ENCODE measurements at places on chromosomes 2 and 18.

GRCh38 chr18:58552057-58552461 is 76.8 kb downstream of the ALPK2 start:
- peak; percentile 63 for DNase-seq

- no peak for DNase-seq
Observed at GRCh38 chr18:76456018-76456750, 38.9 kb downstream of the ZNF516 start.

- no peak for DNase-seq
Observed at GRCh38 chr2:151632993-151633565, 101.2 kb downstream of the NEB start.

GRCh38 chr18:6882401-6882800 is 152.9 kb downstream of the ARHGAP28 start:
- no peak for DNase-seq

DNA sequence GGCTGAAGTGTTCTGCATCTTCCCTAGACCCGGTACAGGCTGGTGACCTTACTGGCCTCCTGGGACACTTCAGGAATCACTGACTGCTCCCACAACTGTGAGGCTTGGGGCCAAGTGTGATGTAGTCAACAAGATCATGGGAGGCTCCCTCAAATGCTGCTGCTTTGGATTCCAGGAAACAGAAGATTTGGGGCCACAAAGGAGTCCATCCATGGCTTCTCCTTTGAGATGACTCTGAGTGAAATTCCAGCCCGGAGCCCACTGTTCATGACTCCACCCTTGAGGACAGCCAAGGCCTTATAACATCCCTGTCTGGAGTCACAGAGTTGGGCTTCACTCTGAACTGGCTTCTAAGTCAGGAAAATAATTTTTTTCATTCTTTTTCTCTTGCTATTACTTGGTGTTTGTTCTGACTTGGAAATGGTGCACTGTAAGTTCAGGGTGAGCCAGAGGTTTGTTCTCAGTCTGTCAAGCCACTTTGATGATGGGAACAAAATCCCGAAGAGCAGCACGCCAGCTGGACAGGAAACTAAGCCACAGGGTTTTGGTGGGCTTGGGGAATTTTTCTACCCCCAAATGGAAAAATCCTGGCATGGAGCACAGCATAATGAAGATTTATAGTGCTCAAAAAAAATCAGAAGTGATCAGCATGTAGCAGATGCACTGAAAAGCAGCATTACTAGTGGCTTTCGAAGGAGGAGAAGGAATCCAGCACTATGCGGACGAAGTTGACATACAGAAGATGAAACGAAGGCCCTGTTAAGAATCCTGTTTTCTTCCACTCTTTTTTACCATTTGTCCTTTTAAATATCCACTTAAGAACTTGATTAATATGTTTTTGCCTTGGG is 98.1 kb upstream of the ZFP36L2 start:
- DNase-seq: no peak

DNA sequence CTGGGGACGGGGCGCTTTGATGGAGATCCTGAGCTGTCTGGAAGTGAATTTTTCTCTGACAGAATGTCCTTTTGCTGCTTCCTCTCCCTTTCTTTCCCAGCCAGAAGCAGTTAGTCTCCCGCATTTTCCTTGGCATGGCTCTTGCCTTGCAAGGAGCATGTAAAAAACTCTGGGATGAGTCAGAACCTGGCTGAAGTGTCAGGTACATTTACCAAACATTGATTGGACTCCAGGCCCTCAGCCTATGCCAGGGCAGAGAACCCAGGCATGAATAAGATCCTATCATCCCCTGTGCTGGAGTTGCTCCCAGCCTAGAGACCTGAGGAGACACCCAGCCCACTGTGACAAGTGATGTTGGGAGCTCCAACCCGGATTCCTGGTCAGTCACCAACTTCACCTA is 21.6 kb downstream of the STON1 start:
- DNase-seq: no peak

DNA sequence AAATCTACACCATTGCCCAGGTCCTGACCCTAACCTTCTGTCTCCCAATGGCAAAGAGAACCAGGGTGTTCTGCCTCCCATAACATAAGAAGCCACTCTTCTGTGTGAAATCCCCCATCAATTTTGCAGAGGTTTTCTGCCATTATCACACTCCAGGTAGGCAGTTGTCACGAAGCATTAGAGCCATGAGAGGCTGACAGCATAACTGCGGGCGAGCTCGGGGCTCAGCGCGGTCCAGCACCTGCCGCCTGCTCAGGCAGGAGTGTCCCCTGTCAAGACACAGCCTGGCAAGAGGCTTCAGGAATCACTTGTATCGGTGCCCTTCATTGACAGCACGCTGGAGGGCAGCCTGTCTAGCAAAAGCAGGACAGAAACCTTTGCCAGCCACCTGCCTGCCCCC is 251.2 kb downstream of the SATB2 start:
- DNase-seq: no peak

DNA sequence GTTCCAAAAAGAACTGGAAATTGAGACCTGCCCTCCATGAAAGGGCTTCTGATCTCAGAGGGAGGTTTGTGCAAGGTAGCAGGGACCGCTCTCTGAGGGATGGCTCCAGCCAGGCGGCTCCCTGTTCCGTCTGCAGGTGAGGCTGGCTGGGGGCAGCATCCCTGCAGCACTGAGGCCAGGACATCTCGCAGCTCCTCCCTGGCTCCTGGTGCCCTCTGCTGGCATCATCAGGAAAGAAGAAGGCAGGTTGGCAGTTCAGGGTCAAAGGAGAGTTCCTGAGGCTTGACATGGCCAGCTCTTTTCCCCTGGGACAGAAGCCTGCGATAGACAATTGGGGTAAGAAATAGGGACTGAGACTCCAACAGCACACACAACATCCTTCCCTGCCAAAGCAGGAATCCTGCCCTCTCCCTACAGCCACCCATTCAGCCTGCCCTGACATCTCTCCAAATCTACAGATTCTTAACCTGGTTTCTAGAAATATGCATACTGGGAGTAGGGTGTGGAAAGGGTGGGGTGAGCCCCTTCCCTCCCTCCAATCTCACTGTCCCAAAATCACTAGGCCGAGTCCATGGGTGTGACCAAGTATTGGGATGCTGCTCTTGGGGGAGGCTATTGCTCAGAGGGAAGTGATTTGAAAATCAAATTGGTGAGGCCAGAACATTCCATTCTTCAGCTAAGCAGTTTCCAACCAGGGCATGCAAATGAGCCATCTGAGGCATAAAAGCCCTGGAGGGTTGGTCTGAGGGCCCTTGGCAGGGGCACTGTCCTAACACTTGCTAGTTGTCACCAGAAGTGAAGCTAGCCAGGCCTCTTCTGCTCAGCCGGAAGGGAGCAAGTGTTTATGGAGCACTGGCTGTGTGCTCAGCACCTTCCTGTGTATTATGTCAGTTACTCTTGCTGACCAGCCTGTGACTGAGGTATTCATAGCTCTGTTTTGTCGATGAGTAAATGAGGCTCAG is 185.4 kb downstream of the TFCP2L1 start:
- no peak for DNase-seq

DNA sequence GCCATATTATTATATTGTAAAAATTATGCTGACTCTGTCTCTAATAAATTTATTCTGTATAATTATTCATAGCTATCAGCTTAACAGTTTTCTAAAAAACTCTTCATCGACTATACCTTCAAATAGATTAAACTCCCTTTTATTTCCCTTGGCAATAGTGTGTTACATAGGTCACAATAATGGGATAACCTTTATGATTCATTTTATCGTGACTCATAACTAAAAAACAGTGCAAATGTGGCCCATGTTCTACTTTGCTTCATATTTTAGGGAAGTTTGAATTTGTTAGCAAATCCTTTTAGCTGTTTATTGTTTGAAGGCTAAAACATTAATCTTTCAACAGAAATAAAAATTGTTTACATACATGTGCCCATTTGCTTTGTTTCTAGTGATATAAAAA is 783.2 kb upstream of the CDH2 start:
- no peak for DNase-seq

DNA sequence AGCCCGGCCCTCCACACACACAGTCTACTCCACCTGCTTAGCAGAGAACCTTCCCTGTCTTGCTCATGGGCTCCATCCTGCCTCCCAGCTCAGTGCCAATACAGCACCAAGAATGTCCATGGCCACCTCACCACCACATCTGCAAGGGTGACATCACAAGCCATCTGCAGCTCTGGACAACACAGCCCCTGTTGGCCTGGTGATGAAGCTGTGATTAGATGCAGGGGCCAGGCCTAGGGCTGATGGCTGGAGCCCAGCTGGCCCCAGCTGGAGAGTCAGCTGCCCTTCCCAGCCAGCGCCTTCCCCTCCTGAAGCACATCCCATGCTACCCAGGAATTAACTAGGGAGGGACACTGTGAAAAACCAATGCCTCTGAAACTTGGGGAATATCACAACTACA is 91.1 kb downstream of the TTC32 start:
- DNase-seq: no peak

GRCh38 chr2:134722728-134723127 is 3.9 kb upstream of the TMEM163 start:
- DNase-seq: no peak

All from activated naive CD4-positive, alpha-beta T cell treated with anti-CD3 and anti-CD28 coated beads, Interleukin-2, amount 50 U/mL, for 16 hours (primary cell).